ENCODE measurements at places on chromosomes 6 and 20. TPM values are rescaled to one million over a fixed set of nuclear protein-coding genes. Genes with fewer than 3 reads are reported as not detected.

The MYLK2 gene
- total RNA-seq = 0.49 TPM

The ATAT1 gene
- 8.3 TPM for total RNA-seq

The ANGPT4 gene
- not detected for total RNA-seq

The IL17F gene
- 12.3 TPM for total RNA-seq

The MEP1A gene
- total RNA-seq = not detected

The RIPOR2 gene
- 69.7 TPM for total RNA-seq

The MATN4 gene
- total RNA-seq = 3.5 TPM

The PSORS1C2 gene
- total RNA-seq = not detected

The KCNK15 gene
- total RNA-seq = 0.63 TPM

The SLC22A1 gene
- 2.4 TPM for total RNA-seq

The FAM209A gene
- 2.2 TPM for total RNA-seq

The PRPH2 gene
- total RNA-seq = not detected

The ZKSCAN3 gene
- total RNA-seq = 3.3 TPM

The GPR63 gene
- total RNA-seq = 1.8 TPM

The TMEM217 gene
- total RNA-seq = 6.8 TPM

The CFAP206 gene
- total RNA-seq = not detected

The TAGAP gene
- 56.1 TPM for total RNA-seq

The ABHD16B gene
- not detected for total RNA-seq

The CLPSL2 gene
- total RNA-seq = not detected

The KHDC1L gene
- total RNA-seq = not detected

The MLIP gene
- total RNA-seq = not detected

The LAMP5 gene
- total RNA-seq = not detected

The PAQR8 gene
- total RNA-seq = 21.0 TPM

The LINC00237 gene
- total RNA-seq = 0.41 TPM

The NRSN1 gene
- total RNA-seq = not detected

The TFAP2D gene
- not detected for total RNA-seq

The SLC22A3 gene
- total RNA-seq = not detected

The SLC26A8 gene
- 0.44 TPM for total RNA-seq

The CLDN20 gene
- total RNA-seq = not detected

The OTOR gene
- not detected for total RNA-seq

The BHLHE23 gene
- total RNA-seq = not detected

The PSMG4 gene
- total RNA-seq = 21.8 TPM

All from activated T-cell treated with anti-CD3 and anti-CD28 coated beads, Interleukin-2, amount 50 U/mL, for 72 hours (primary cell).